ENCODE measurements at places on chromosomes 2 and 18. TPM values are rescaled to one million over a fixed set of nuclear protein-coding genes. Genes with fewer than 3 reads are reported as not detected.

GRCh38 chr18:68220458-68220857, 494.4 kb downstream of the TMX3 start:
- H3K36me3 ChIP-seq: no peaks in the 10 kb centered on the region
- H3K27ac ChIP-seq: no peak overlapping the region
- peaks cover 3% of the 10 kb centered on the region for H3K27me3 ChIP-seq
- DNase-seq: no peak
- H3K4me3 ChIP-seq: no peak overlapping the region

GRCh38 chr2:132725148-132725547, 55.1 kb upstream of the LYPD1 start:
- H3K27me3 ChIP-seq: no peaks in the 10 kb centered on the region
- no peaks in the 10 kb centered on the region for H3K36me3 ChIP-seq
- no peak overlapping the region for H3K4me3 ChIP-seq
- DNase-seq: no peak
- H3K4me1 ChIP-seq: no peaks in the 10 kb centered on the region

Gene RNF25
- 35.8 TPM for total RNA-seq

Gene EPAS1
- total RNA-seq: 1.1 TPM

Gene NLRC4
- not detected for total RNA-seq

GRCh38 chr2:71748227-71748626, 294.9 kb downstream of the DYSF start:
- H3K27me3 ChIP-seq: peaks cover 23% of the 10 kb centered on the region
- H3K36me3 ChIP-seq: no peaks in the 10 kb centered on the region
- DNase-seq: no peak
- no peak overlapping the region for H3K27ac ChIP-seq

DNA sequence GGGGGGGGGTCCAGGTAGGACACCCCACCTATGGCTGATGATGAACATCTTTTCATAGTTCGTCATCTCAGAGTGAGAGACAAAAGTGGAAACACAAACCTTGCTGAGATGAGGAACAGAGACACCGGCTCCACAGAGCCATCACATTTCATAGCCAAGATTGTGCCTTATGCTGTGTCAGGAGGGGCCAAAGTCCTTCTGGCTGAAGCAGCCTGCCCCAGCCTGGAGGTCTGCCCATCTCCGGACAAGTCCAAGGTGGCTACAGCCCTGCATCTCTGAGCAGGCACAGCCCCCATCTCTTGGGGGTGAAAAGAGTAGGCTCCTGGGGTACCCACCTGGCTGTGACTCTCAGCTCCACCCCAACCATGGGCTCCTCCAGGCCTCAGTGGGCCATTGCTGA, 70.3 kb downstream of the ZBTB7C start:
- H3K4me1 ChIP-seq: no peaks in the 10 kb centered on the region
- no peaks in the 10 kb centered on the region for H3K36me3 ChIP-seq
- H3K4me3 ChIP-seq: no peak overlapping the region

- peaks cover 78% of the 10 kb centered on the region for H3K4me1 ChIP-seq
- DNase-seq: no peak
- H3K27me3 ChIP-seq: no peaks in the 10 kb centered on the region
- peaks cover 44% of the 10 kb centered on the region for H3K36me3 ChIP-seq
- H3K4me3 ChIP-seq: no peak overlapping the region
These were observed 11.1 kb downstream of the ATG16L1 start for GRCh38 chr2:233262562-233262961.

All from naive thymus-derived CD8-positive, alpha-beta T cell (primary cell).